ENCODE measurements at places on chromosomes 3 and 15.

- DNase-seq: no peak
Measured at GRCh38 chr15:87597346-87598052, 659.0 kb downstream of the NTRK3 start.

GRCh38 chr15:26867200-26868007, 542 bp downstream of the GABRA5 start:
- no peak for DNase-seq

- DNase-seq: no peak
Measured at GRCh38 chr3:57815036-57815435, 58.9 kb downstream of the SLMAP start.

DNA sequence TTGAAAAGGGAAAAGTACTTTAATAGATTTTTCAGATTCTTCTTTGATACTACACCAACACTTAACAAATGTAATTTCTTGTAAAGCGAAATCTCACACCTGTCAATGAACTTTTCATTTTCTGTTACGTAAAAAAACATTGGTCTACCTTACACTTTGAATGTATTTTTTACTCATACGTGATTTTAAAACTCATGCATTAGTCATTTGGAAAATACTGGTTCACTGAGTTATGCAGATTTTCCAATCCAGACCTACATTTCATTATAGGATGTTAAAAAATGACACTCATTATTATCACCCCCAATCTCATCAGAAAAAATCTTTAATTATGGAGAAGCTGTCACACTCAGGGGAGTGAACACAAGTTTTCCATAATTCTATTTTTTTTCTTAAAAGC, 14.7 kb downstream of the VPS39 start:
- no peak for DNase-seq

- DNase-seq: no peak
Measured at GRCh38 chr3:179272385-179272784, 21.5 kb upstream of the KCNMB3 start.

DNA sequence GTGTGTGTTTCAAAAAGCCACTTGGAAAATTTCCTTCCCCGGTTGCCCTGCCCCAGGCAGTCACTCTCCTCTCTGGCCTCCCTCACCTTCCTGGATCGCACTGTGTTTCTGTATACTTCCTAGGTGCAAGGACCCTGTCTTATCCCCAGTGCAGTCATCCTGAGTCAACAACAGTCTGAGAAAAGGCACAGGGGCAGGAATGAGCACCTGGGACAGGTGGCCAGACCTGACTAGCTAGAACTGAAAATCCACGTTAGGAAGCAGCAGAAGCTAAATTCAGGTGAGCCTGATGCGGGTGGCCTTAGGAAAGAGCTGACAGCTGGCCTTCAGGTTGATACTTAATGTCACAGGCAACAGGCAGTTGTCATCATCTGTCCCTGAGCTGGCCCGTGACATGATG, 62.9 kb upstream of the VGLL4 start:
- DNase-seq: no peak

DNA sequence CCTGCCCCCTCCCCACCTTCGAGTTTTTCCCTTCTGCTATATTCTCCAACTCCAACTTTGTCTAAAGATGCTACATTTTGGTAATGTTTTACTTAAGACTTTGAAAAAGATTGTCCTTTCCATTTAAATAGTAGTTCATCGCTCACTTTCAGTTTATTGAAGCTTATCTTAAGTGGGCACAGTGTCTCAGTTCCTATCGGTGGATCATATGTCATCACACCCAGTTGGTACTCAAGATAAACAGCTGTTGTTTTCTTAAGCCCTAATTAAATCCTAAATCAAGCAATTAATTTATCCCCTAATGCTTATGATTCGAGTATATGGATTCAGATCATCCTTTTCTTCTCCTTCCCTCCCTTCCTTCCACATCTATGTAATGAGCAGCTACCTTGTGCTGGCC, 210.7 kb downstream of the TLE3 start:
- DNase-seq: no peak

DNA sequence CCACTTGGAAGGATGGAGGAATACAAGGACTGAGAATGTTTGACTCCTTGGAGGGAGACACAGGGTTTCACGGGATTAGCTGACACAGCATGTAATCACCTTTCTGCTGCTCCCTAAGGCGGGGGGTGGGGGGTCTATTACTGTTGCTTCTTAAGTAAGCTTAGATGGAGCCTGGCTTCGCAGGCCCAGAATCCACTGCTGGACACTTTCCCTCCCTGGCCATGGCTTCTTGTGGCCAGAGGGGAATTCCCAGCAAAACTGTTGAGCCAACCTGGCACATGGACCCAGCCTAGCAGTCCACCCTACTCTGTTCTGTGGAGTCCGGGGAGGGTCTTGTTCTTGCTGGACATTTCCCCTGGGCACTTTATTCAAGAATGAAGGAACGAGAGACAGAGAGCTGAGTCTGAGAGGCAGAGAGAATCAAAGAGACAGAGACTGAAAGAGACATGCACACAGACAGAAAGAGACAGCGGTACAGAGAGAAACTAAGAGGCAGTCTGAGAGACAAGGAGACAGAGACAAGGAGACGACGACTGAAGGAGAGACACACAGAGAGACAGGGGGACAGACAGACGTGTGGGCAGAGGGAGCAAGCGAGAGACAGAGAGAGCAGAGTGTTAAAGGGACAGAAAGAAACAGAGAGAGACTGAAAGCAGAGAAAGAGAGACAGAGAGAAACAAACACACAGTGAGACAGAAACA, 55.6 kb upstream of the DLG1 start:
- no peak for DNase-seq

DNA sequence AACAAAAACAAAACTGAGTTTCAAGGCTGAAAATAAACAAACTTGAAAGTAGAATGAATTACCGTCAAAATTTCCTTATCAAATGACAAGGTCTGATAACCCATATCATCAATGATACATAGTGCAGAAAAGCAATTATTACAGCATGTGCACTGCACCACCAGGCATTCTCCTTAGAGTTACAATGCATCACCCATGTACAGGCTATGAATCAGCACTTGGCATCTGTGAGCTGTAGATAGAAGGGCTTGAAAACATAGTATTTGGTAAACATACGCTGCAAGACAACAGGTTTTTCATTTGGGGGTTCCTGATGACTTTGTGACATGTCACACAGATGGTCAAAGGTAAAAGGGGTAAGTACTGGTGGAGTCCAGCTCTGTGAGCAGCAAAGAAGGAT, 265.1 kb downstream of the CTNNB1 start:
- DNase-seq: no peak

- no peak for DNase-seq
Measured at GRCh38 chr3:174232658-174233429, 626.3 kb upstream of the NAALADL2 start.

DNA sequence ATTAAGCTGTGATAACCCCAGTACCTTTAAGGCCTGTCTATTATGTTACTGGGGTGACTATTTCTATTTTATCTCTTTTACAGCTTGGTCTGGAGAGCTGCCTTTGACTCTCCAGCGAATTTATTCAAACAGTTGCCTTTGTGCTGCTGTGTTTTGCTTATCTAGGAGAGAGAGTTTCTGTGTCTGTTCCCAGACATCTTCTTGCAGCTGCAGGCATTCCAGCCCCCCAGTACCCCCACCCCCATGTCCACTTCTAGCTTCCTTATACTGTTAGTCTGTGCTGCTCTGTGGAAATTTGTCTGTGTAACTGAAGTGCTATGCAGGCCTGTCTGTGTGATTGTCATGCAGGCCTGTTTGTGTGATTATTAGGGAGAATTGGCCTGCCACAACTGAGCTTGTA, 713.7 kb upstream of the SEMA6D start:
- no peak for DNase-seq

- no peak for DNase-seq
Measured at GRCh38 chr3:112799946-112800345, 46.7 kb downstream of the CD200R1L start.

GRCh38 chr15:94582368-94582767, 351.0 kb downstream of the MCTP2 start:
- no peak for DNase-seq

DNA sequence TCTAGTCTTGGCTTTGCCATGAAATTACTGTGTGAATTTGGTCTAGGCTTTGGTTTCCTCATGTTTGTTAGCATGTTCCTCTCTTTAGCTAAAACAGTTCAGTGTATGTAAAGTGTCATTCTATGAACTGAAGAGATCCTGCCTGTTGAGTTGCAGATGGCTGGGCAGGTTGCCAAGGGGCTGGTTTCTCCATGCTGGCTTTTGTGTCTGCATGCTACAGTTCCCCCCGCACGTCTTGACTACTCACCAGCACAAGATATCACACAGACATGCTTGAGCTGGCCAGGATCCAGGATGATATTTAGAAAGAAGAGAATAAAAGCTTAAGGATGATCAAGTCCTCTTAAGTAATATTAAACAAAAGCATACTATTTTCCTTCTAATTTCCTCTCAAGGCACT, 90.2 kb downstream of the CERS3 start:
- no peak for DNase-seq

GRCh38 chr3:194688200-194688740, 2.6 kb downstream of the FAM43A start:
- DNase-seq: no peak

GRCh38 chr3:33318710-33319380, 41.6 kb downstream of the FBXL2 start:
- DNase-seq: no peak

- DNase-seq: no peak
Measured at GRCh38 chr3:13098192-13098988, 25.2 kb upstream of the IQSEC1 start.

GRCh38 chr3:197750858-197751737, 1.4 kb downstream of the FYTTD1 start:
- peak; percentile 6 for DNase-seq

- DNase-seq: no peak
Measured at GRCh38 chr3:11903047-11903446, 56.4 kb upstream of the TAMM41 start.

GRCh38 chr3:66029443-66029842, 9.3 kb downstream of the MAGI1 start:
- DNase-seq: no peak

- no peak for DNase-seq
Measured at GRCh38 chr15:68631601-68632051, 52.8 kb downstream of the CORO2B start.

- DNase-seq: no peak
Measured at GRCh38 chr3:172275586-172275985, 172.7 kb downstream of the GHSR start.

GRCh38 chr15:100301910-100302431, 39.8 kb downstream of the ADAMTS17 start:
- DNase-seq: no peak

- DNase-seq: no peak
Measured at GRCh38 chr3:80559701-80560100, 791.9 kb upstream of the ROBO1 start.

DNA sequence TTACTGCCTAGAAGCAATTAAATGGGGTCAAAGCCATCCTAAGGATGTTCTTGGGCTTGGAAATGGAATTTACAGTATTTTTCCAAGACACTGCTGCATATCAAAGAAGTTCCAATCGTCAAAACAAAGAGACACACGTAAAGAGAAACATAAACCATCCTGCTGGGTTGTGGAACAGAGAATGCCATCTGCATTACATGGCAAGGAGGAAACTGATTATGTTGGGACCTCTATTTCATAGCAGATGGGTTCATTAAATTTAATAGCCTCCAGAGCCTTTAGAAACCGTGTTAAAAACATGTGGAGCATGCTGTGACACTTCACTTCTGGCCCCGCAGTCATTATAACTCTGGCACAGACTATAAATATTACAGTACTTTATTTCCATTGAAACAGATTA, 154.6 kb downstream of the LRTM1 start:
- DNase-seq: no peak

DNA sequence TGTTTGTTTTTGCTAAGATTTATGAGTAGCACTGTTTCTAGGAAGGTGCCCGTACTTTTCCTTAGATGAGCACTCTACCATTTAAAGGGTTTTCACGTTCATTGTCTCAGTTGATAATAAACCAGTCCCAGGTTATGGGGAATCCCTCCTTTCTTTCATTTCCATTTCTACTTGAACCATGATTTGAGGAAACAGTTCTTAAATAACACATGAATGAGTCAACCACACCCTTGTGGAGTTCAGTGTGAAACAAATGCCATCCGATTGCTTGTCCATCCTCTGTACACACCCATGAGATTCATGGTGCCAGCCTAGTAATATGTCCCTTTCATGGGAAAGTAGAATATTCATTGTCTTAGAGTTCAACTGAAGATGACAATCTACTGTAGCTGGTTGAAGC, 23.1 kb downstream of the CMTM8 start:
- DNase-seq: no peak

- DNase-seq: no peak
Measured at GRCh38 chr15:41020311-41020710, 67.0 kb downstream of the CHAC1 start.

DNA sequence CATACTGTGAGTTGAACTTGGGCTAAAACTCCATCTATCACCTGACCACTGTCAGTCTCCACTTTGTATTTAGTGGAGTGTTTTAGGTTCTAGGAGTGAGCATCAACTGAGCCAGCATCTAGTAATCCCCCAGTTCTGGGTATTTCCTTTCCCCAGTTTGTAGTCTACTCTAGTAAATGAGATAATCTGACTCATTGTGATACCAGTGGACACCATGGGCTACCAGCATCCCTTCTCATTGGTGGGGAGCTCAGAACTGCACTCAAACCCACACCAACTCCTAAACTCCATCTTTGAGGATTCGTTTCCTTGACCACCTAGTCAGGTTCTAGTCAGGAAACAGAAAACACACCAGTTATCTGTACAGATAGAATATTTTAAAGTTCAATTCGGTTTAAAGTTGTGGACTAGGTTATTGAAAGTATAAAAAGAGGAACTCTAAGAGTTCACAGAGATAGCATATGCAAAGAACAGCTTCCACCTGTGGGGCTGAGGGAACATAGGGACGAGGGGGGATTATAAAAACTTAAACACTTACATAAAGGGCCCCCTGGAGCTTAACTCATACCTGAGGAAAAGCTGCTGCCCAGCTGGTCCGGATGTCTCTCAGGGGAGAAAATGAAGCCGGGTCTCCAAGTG, 36.0 kb downstream of the LEO1 start:
- DNase-seq: no peak

DNA sequence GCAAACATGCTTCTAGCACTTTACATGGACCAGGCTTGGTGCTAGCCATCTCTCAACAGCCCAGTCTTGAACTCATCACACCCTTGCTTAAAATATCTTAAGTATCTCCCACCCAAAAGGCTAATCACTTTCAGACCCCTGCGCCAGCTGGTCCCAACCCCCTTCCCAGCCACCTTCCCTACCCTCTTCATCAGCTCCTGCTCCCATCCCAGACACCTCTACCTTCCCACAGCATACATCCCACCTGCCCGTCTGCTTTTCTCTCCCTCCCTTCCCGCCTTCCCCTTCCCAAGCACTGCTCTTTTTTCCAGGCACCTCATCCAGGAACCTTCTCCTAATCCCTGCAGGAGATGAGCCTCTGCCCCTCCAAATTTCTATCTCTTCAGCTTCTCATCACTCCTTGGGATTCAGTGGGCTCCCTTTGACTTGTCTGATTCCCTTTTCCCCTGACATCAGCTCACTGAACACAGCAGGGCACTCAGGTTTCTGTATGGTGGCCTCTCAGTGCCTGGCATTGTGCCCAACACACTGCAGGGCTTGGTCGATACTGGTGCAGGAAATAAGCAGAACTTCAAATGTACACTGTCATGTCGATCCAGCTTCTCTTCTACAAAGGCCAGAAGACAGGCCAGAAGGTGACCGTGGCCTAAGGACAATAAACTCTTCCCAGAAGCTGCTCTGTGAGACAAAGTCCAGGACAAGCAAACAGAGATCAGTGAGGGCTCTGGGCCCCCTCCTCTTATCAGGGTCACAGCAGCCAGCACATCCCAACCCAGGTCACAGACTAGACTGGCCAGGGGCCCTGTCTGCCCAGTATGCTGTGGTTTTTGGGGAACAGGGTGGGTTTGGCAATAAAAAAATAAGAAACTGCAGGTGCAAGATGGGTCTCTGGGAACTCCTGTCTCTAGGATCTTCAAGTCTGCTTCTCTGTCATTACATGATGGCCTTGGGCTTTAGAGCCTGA, 2.2 kb upstream of the ITIH1 start:
- DNase-seq: no peak
